Activated CD8-positive, alpha-beta memory T cell treated with anti-CD3 and anti-CD28 coated beads for 4 hours (primary cell): ENCODE measurements at places on chromosomes 2 and 18.

- no peak for DNase-seq
These were observed 118.1 kb upstream of the FN1 start for GRCh38 chr2:215553946-215554345.

- DNase-seq: no peak
These were observed 250.1 kb downstream of the C1D start for GRCh38 chr2:67812682-67813081.

- DNase-seq: no peak
These were observed 211.0 kb downstream of the TGIF1 start for GRCh38 chr18:3660739-3661515.

DNA sequence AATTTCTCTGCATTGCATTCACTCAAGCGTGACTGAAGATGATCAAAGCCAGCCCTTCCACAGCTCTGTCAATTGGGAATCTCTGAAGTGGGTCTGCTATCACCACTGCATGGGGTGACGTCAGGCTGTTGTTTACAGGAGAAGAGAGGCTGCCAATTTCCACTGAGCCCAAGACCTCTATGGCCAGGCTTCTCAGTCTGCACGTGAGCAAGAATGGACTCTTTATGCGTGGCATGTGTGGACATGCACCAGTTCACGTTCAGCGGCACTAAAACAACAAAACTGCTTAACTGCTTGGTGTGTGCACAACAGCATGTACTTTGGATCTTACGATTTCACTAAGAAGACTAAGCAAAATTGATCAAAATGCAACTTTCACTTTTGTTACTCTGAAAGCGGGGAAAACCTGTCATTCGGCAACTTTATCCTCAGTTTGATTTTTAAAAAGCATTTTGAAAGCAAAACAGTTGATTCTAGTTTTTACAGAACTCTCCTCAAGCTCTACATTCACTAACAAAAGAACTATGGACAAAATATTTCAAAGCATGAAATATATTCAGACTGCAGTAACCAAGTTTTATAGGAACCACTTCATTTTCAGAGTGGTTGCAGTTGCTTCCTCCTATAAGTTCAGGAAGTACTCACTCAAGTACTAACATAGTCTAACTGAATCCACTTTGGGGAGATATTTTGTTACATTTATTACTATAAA lies 77.0 kb upstream of the SERTAD2 start:
- DNase-seq: no peak

- DNase-seq: no peak
These were observed 98.5 kb downstream of the BIN1 start for GRCh38 chr2:127008265-127009015.

- no peak for DNase-seq
These were observed 1.3 kb upstream of the RAX start for GRCh38 chr18:59274533-59274928.
